ENCODE measurements at places on chromosomes 16 and 17.

DNA sequence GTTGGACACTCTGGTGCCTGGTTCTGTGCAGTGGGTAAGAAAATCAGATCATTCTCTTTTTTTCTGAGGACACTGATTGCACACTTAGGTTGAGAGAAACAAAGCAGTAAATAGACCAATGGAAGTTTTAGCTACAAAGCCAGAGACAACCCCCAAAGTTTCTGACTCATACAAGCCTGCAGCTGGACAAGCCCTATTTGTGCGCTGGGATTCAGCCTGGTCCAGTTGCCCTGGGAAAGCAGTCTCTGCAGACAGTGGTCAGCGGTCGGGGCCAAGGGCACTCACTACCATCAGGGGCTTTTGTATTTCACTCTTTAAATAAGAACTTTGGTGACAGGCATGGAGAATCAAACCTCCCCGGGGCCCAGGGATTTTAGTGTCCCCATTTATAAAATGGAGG lies 6.0 kb upstream of the RHBDL3 start:
- DNase-seq = no peak

- no peak for DNase-seq
These were observed 30.6 kb downstream of the CHD9 start for GRCh38 chr16:53085369-53085843.

GRCh38 chr17:17538417-17539391 lies 42.5 kb upstream of the RASD1 start:
- DNase-seq = no peak

DNA sequence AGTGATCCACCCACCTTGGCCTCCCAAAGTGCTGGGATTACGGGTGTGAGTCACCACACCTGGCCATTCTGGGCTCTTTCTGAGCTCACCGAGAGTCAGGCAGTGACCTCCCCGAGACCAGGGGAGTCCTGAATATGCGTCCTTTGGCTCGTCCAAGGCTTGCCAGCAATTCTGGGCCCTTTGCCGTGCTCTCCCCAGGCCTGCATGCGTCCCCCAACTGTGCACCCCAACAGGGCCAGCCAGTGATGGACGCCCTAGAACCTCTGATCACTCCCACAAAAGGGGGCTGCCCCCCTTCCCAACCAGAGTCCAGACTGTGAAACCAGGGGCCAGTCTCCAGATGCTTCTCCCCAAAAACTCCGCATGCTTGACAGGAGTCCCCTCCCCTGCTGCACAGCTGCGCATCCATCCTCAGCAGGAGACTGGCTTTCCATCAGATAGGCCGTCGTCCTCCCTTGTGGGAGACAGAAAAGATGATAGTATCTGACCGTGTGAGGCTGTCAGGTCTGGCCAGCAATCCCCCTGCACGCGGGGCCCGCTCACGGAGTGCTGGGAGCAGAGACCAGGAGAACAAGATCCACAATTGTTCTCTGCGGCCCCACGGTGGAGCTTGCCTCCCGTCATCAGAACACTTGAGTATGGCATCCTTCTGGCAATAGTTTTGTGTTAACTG lies 15.5 kb downstream of the HS3ST6 start:
- DNase-seq = no peak
